Dermis microvascular lymphatic vessel endothelial cell (primary cell): ENCODE measurements at places on chromosomes 16 and 17. TPM values are rescaled to one million over a fixed set of nuclear protein-coding genes. Genes with fewer than 3 reads are reported as not detected.

Gene RAD51C
- total RNA-seq: 14.2 and 15.8 TPM in 2 replicates

Gene HES7
- under 0.01 TPM in 1 of 2 replicates, not detected in the other for total RNA-seq

Gene CNGB1
- total RNA-seq: not detected in 2 replicates

Gene SPNS2
- 45.6 and 70.2 TPM in 2 replicates for total RNA-seq

Gene MLX
- 25.4 and 34.6 TPM in 2 replicates for total RNA-seq

Gene SYNRG
- total RNA-seq: 12.6 and 17.7 TPM in 2 replicates

Gene ACSM2B
- 0.13 and 0.38 TPM in 2 replicates for total RNA-seq

Gene EXOC7
- total RNA-seq: 58.8 and 89.9 TPM in 2 replicates

Gene TBC1D3H
- not detected in 2 replicates for total RNA-seq

Gene CCL16
- 0.13 and 0.38 TPM in 2 replicates for total RNA-seq

Gene C17orf78
- total RNA-seq: not detected in 2 replicates

Gene SLC52A1
- total RNA-seq: 0.25 and 0.26 TPM in 2 replicates

Gene RNF112
- total RNA-seq: 0.25 and 0.39 TPM in 2 replicates

Gene HIC1
- total RNA-seq: 37.4 and 75.1 TPM in 2 replicates

Gene XPO6
- 59.4 and 64.2 TPM in 2 replicates for total RNA-seq

Gene TRPV2
- 23.2 and 36.8 TPM in 2 replicates for total RNA-seq

Gene ATP2C2
- not detected in 2 replicates for total RNA-seq

Gene IGSF6
- total RNA-seq: under 0.01 TPM in 1 of 2 replicates, not detected in the other

Gene C17orf113
- total RNA-seq: 0.13 and 0.25 TPM in 2 replicates

Gene C17orf50
- total RNA-seq: not detected in 2 replicates

Gene SMIM36
- not detected in 2 replicates for total RNA-seq

Gene CD300E
- total RNA-seq: not detected in 2 replicates

Gene CEP295NL
- 0.64 and 2.3 TPM in 2 replicates for total RNA-seq

Gene ZNF232
- 4.0 and 4.9 TPM in 2 replicates for total RNA-seq

Gene CACNG1
- total RNA-seq: not detected in 2 replicates

Gene CSH2
- not detected in 2 replicates for total RNA-seq

Gene RGS11
- 0.26 and 0.38 TPM in 2 replicates for total RNA-seq

Gene SCARF1
- total RNA-seq: 80.7 and 99.4 TPM in 2 replicates

Gene HOXB9
- 0.13 and 0.51 TPM in 2 replicates for total RNA-seq

Gene TNP2
- total RNA-seq: not detected in 2 replicates

Gene C17orf67
- total RNA-seq: 2.6 and 10.6 TPM in 2 replicates

Gene TUBB3
- total RNA-seq: 76.0 and 137 TPM in 2 replicates

Gene SPATA32
- total RNA-seq: not detected in 2 replicates

Gene MT1X
- 7.0 and 15.0 TPM in 2 replicates for total RNA-seq

Gene PMFBP1
- under 0.01 TPM in 2 replicates for total RNA-seq

Gene TMIGD1
- total RNA-seq: not detected in 2 replicates

Gene CHST4
- total RNA-seq: not detected in 2 replicates

Gene KRTAP2-3
- not detected in 2 replicates for total RNA-seq

Gene KRTAP3-1
- total RNA-seq: not detected in 2 replicates

Gene HBA1
- total RNA-seq: not detected in 2 replicates

Gene RPAIN
- total RNA-seq: 33.5 and 35.3 TPM in 2 replicates

Gene CCDC43
- 22.0 and 28.4 TPM in 2 replicates for total RNA-seq

Gene USP10
- total RNA-seq: 36.6 and 52.1 TPM in 2 replicates

Gene NPTX1
- under 0.01 and 0.13 TPM in 2 replicates for total RNA-seq

Gene CBLN1
- under 0.01 TPM in 1 of 2 replicates, not detected in the other for total RNA-seq

Gene TBX4
- not detected in 2 replicates for total RNA-seq

Gene SLFN12
- 36.1 and 42.9 TPM in 2 replicates for total RNA-seq

Gene WNT9B
- total RNA-seq: not detected in 2 replicates

Gene C16orf86
- 3.2 and 3.3 TPM in 2 replicates for total RNA-seq

Gene GCGR
- not detected in 2 replicates for total RNA-seq

Gene SCGB1C2
- not detected in 2 replicates for total RNA-seq

Gene THRA
- total RNA-seq: 11.9 and 19.7 TPM in 2 replicates

Gene PLXDC1
- not detected in 2 replicates for total RNA-seq

Gene ENPP7
- total RNA-seq: not detected in 2 replicates

Gene NOG
- total RNA-seq: 0.39 and 1.1 TPM in 2 replicates

Gene KRT36
- total RNA-seq: 0.38 TPM in 1 of 2 replicates, not detected in the other
